Tibial nerve (tissue), 4 donors: ENCODE measurements at places on chromosomes 6 and 20. TPM values are rescaled to one million over a fixed set of nuclear protein-coding genes. Genes with fewer than 3 reads are reported as not detected.

- H3K36me3 ChIP-seq: no peaks in the 10 kb centered on the region
- no peak overlapping the region for H3K4me3 ChIP-seq
- no peak for DNase-seq
These were observed 53.2 kb downstream of the SOBP start for GRCh38 chr6:107543088-107543487.

DNA sequence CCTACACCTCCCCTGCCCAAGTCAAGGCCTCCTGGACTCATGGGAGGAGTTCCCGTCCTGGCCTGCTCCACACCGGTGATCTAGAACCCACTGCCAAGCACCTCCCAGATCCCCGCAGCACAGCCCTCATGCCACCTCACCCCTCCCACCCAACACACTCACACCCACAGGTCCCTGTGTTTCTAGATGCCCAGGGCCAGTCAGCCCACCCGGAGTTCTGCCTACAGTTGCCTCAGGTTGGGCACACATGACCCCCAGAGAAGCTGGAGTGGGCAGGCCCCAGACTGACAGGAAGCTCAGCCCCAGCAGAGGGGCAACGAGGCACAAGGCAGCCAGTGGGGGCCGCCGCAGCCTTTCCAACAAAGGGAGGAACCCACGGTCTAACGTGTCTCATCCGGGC, 29.6 kb downstream of the RRBP1 start:
- H3K4me1 ChIP-seq: no peaks in the 10 kb centered on the region
- no peaks in the 10 kb centered on the region for H3K27me3 ChIP-seq
- no peak overlapping the region for H3K4me3 ChIP-seq
- peaks cover 13% of the 10 kb centered on the region for H3K36me3 ChIP-seq
- DNase-seq: no peak
- H3K27ac ChIP-seq: no peak overlapping the region

DNA sequence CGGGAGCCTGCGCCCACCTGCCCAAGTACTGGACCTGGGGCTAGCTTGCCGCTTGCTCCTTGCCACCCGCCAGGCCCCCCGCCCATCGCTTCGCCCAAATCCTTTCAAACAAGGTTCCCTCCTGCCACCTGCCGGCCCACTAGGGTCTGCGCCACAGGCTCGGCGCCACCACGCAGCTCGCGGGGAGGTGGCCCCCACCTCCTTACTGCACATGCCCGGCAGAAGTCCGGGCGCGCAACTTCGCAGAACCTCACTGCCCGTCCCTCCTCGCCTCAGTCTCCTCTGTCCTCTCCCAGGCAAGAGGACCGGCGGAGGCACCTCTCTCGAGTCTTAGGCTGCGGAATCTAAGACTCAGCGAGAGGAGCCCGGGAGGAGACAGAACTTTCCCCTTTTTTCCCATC, 11.2 kb downstream of the GNAS-AS1 start:
- H3K4me3 ChIP-seq: no peak overlapping the region
- no peaks in the 10 kb centered on the region for H3K36me3 ChIP-seq
- peaks cover 15% of the 10 kb centered on the region for H3K4me1 ChIP-seq

DNA sequence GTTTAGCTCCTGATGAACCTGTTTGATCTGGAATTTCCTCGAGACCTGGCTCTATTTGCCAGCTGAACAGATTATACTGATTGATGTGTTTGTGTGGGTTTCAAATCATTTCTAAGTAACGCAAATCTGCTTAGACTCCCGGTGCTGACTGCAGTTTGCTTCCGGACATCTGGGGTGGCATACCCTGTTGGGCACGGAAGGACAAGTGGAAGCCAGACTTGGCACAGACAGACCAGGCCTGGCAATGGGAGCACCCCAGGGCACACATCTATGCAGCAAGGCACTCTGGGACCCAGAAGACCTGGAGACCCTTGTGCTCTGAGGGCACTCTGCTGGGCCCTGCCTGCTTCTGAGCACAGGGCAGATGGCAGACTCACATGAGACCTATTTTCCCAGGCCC, 433.7 kb upstream of the CHD6 start:
- no peaks in the 10 kb centered on the region for H3K36me3 ChIP-seq
- no peak for DNase-seq
- no peak overlapping the region for H3K4me3 ChIP-seq
- H3K27me3 ChIP-seq: no peaks in the 10 kb centered on the region
- no peaks in the 10 kb centered on the region for H3K4me1 ChIP-seq

DNA sequence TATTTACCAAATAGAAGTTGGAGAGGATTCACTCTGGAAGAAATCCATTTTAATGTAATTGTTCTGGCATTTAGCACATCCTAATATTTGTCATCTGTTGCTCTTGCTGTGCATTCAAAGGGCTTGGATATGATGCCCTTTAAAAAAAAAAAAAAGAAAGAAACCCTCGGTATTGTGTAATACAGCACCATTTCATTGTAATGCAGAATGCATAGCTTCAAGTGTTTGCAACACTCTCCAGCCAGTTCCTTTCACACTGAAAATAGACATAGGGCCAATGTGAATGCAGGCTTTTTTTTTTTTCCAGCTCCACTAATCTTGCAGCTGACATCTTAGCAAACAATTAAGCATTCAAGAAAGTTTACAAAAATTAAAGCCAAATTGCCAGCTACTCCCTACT, 197.4 kb upstream of the POU3F2 start:
- no peak overlapping the region for H3K27ac ChIP-seq
- H3K27me3 ChIP-seq: no peaks in the 10 kb centered on the region
- H3K36me3 ChIP-seq: no peaks in the 10 kb centered on the region
- peaks cover 6% of the 10 kb centered on the region for H3K4me1 ChIP-seq
- no peak for DNase-seq
- no peak overlapping the region for H3K4me3 ChIP-seq

Gene SPATS1
- not detected for total RNA-seq

Gene ENTPD6
- 62.2 TPM for total RNA-seq

- H3K36me3 ChIP-seq: peaks cover 6% of the 10 kb centered on the region
- no peak for DNase-seq
- no peak overlapping the region for H3K4me3 ChIP-seq
- no peak overlapping the region for H3K27ac ChIP-seq
- H3K27me3 ChIP-seq: no peaks in the 10 kb centered on the region
These were observed 312.3 kb downstream of the KIF16B start for GRCh38 chr20:16260911-16261310.

Gene BMP7
- total RNA-seq: 14.1 TPM

Gene EYS
- not detected for total RNA-seq

GRCh38 chr6:37987018-37987417, 167.5 kb downstream of the ZFAND3 start:
- H3K4me1 ChIP-seq: no peaks in the 10 kb centered on the region
- DNase-seq: no peak

DNA sequence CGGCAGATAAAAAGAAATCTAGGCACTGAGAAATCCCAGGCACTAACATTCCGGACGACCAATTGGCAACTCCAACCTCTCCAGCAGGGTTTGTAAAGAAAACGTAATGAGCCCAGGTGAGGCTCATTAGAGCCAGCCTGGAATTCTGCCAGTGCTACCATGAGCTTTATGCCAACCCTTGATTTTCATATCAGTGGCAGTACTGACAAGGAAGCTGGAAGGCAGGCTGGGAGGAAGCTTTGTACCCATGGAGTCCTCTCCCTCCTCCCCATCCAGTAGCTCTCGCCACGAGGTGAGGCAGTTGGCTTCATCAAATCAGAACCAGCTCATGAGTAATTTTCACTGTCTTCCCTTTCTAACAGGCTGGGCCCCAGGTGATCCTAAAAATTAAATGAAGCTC, 250.2 kb downstream of the ZNF217 start:
- DNase-seq: no peak
- no peaks in the 10 kb centered on the region for H3K4me1 ChIP-seq
- H3K36me3 ChIP-seq: no peaks in the 10 kb centered on the region
- no peak overlapping the region for H3K27ac ChIP-seq
- no peaks in the 10 kb centered on the region for H3K27me3 ChIP-seq
- H3K4me3 ChIP-seq: no peak overlapping the region

Gene MEP1A
- total RNA-seq: not detected

DNA sequence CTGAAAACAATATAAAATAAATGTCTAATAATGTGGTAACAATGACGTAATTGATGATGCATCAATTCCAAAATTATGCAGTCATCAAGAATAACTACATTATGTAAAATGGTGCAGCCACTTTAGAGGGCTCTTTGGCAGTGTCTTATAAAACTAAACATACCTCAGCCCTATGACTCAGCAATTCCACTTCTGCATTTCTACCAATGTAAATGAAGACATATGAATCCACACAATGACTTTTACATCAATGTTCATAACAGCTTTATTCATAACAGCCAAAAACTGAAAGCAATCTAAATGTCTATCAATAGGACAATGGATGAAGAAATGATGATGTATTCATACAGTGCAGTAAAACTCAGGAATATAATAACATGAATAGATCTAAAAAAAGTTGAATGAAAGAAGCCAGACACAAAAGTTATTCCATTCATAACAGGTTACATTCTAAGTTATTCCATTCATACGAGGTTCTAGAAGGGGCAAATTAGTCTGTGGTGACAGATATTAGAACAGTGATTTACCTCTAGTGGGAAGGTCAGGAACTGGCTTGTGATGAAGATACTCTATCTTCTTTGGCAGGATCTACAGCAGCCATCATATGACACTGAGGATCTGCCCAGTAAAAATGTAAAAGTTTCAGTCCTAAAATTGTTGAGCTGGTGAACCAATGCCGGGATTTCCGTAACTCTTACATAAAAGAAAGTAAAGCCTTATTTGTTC, 396.1 kb downstream of the PLCB1 start:
- no peaks in the 10 kb centered on the region for H3K27me3 ChIP-seq
- H3K36me3 ChIP-seq: no peaks in the 10 kb centered on the region
- DNase-seq: no peak
- H3K4me1 ChIP-seq: no peaks in the 10 kb centered on the region
- H3K27ac ChIP-seq: no peak overlapping the region

GRCh38 chr6:154450498-154450897, 60.0 kb downstream of the CNKSR3 start:
- no peak overlapping the region for H3K4me3 ChIP-seq
- DNase-seq: no peak
- H3K36me3 ChIP-seq: no peaks in the 10 kb centered on the region
- no peak overlapping the region for H3K27ac ChIP-seq

DNA sequence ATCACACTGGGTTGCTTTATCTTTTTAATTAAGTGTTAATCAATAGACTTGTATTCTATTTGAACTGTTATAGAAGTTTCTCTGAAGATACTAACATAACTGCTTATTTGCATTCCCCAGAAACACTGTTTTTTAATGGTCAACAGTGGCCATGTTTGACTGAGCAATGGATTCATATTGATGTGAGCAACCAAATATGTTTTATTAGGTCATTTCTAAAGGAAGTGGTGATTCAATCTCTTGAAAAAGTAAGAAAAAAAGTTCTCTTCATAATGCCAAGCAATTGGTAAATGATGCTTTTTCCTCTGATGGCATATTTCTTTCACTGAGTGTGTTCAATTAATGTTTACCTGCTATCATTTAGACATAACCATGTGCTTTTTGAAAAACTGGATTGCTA, 593.0 kb upstream of the CITED2 start:
- DNase-seq: no peak
- no peaks in the 10 kb centered on the region for H3K27me3 ChIP-seq
- no peak overlapping the region for H3K27ac ChIP-seq
- no peak overlapping the region for H3K4me3 ChIP-seq

Gene GJA10
- total RNA-seq: not detected

- no peaks in the 10 kb centered on the region for H3K27me3 ChIP-seq
- H3K36me3 ChIP-seq: no peaks in the 10 kb centered on the region
- H3K4me3 ChIP-seq: no peak overlapping the region
These were observed 44.6 kb upstream of the KCNK16 start for GRCh38 chr6:39366931-39367618.

GRCh38 chr6:148432462-148433195, 90.0 kb downstream of the SASH1 start:
- no peaks in the 10 kb centered on the region for H3K36me3 ChIP-seq
- H3K27ac ChIP-seq: peak overlapping the region; percentile 12

Gene DBNDD2
- 51.6 TPM for total RNA-seq

Gene SLC12A5
- total RNA-seq: 5.2 TPM

DNA sequence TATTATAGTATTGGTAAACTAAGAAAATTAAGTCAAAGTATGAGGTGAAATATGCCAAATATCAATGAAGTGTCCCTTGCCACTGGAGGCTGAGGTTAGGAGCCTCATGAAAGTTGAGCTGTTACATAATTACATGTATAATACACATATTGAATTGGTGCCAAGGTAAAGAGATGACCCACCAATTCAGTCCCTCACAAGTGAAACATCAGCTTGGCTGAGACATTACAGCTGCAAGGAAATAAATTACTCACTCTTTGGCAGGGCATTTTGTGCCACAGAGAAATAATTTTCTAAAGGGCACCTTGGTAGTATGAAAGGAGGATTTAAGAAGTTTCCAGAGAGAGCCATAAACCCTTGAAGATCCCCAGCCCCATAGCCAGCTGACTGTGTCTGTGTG, 127.4 kb downstream of the ADGRG6 start:
- no peaks in the 10 kb centered on the region for H3K27me3 ChIP-seq
- peaks cover 25% of the 10 kb centered on the region for H3K36me3 ChIP-seq
- H3K4me1 ChIP-seq: no peaks in the 10 kb centered on the region
- H3K4me3 ChIP-seq: no peak overlapping the region
- DNase-seq: no peak

Gene ZNF831
- 1.8 TPM for total RNA-seq

DNA sequence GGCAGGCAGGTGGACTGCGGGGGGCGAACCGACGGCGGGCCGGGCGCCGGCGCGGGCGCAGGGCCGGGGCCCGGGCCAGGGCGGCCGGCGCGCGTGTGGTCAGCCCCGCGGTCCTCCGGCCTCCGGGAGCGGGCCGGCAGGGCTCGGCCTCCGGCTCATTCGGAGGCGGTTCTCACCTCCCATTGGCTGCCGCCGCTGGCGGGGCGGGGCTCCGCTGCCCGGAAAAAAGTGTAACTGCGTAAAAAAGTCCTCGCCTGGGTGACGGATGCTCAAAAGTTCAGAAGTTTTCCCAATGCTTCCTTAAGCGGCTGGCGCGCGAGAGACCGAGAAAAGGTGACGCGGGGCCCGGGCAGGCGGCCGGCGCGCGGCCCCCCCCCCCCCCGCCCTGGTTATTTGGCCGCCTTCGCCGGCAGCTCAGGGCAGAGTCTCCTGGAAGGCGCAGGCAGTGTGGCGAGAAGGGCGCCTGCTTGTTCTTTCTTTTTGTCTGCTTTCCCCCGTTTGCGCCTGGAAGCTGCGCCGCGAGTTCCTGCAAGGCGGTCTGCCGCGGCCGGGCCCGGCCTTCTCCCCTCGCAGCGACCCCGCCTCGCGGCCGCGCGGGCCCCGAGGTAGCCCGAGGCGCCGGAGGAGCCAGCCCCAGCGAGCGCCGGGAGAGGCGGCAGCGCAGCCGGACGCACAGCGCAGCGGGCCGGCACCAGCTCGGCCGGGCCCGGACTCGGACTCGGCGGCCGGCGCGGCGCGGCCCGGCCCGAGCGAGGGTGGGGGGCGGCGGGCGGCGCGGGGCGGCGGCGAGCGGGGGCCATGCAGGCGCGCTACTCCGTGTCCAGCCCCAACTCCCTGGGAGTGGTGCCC, at the start of gene FOXC1:
TSS of gene FOXC1 (plus strand) at position 268 of the 849 bp plus-strand sequence. CDS start at position 799, 531 bp downstream.
- H3K27ac ChIP-seq: peak within 1 kb of the TSS; percentile 95
- no peaks in the 10 kb centered on the region for H3K27me3 ChIP-seq
- DNase-seq: peak; percentile 88
- peak within 1 kb of the TSS; percentile 55 for H3K4me3 ChIP-seq
- peaks cover 6% of the 10 kb centered on the region for H3K36me3 ChIP-seq
